ENCODE measurements at places on chromosomes 2 and 18. TPM values are rescaled to one million over a fixed set of nuclear protein-coding genes. Genes with fewer than 3 reads are reported as not detected.

GRCh38 chr2:223166983-223167650 is 115.1 kb downstream of the KCNE4 start:
- no peaks in the 10 kb centered on the region for H3K27me3 ChIP-seq
- DNase-seq: no peak

GRCh38 chr2:68438455-68439303 is 28.4 kb downstream of the FBXO48 start:
- H3K4me1 ChIP-seq: no peaks in the 10 kb centered on the region
- DNase-seq: no peak
- H3K36me3 ChIP-seq: no peaks in the 10 kb centered on the region
- H3K4me3 ChIP-seq: no peak overlapping the region
- no peaks in the 10 kb centered on the region for H3K27me3 ChIP-seq

Gene TRPM8
- total RNA-seq: 4.9 TPM

Gene IL36A
- not detected for total RNA-seq

GRCh38 chr2:223542501-223542900 is 59.7 kb downstream of the SCG2 start:
- no peaks in the 10 kb centered on the region for H3K36me3 ChIP-seq
- H3K27me3 ChIP-seq: no peaks in the 10 kb centered on the region
- H3K4me3 ChIP-seq: no peak overlapping the region
- no peak overlapping the region for H3K27ac ChIP-seq

DNA sequence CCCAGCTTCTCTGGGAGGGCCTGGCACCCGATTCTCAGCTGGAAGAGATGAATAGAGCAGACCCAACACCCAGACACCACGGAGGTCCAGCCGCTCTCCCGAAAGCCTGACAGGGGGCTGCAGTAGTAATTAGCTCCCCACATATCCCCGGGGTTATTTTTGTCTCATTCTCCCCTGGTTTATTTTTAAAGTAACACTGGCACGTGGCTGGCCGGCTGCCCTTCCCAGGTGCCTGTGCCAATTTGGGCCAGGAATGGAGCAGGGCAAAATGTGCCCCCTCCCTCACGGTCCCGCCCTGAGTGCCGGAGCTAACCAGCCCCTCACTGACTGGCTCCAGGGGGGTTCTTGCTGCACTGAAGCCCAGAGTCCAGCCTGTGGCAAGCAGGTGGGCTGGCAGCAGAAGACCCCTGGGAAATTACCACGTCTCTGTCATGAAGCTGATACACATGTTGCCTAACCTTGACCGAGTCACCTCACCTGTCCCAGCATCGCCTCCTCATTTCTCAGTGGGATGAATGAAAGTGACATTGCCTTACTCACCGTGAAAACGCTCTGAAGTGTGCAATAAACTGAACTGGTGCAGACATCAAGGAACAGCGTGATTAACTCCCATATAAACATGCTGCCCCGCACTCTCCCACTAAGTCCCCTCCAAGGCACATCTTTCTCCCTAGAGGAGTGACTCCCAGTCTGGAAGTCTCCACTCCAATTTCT is 18.4 kb downstream of the KCNK3 start:
- H3K27me3 ChIP-seq: no peaks in the 10 kb centered on the region
- H3K36me3 ChIP-seq: no peaks in the 10 kb centered on the region
- H3K4me1 ChIP-seq: peaks cover 10% of the 10 kb centered on the region
- no peak for DNase-seq

- H3K36me3 ChIP-seq: no peaks in the 10 kb centered on the region
- peaks cover 8% of the 10 kb centered on the region for H3K4me1 ChIP-seq
- H3K27ac ChIP-seq: no peak overlapping the region
- H3K27me3 ChIP-seq: no peaks in the 10 kb centered on the region
- peak; percentile 1 for DNase-seq
Observed at GRCh38 chr18:74577019-74577418, 20.7 kb upstream of the ZNF407 start.

- no peak overlapping the region for H3K4me3 ChIP-seq
- H3K36me3 ChIP-seq: no peaks in the 10 kb centered on the region
- peaks cover 68% of the 10 kb centered on the region for H3K27me3 ChIP-seq
- H3K27ac ChIP-seq: no peak overlapping the region
- H3K4me1 ChIP-seq: peaks cover 4% of the 10 kb centered on the region
Observed at GRCh38 chr2:219261024-219261855, 7.5 kb upstream of the TUBA4A start.

Gene SETBP1
- 12.0 TPM for total RNA-seq

- no peak overlapping the region for H3K4me3 ChIP-seq
- H3K27me3 ChIP-seq: no peaks in the 10 kb centered on the region
- no peak for DNase-seq
- H3K4me1 ChIP-seq: no peaks in the 10 kb centered on the region
Observed at GRCh38 chr2:45192991-45193390, 183.7 kb upstream of the SIX2 start.
